ENCODE measurements at places on chromosomes 16 and 17. TPM values are rescaled to one million over a fixed set of nuclear protein-coding genes. Genes with fewer than 3 reads are reported as not detected.

RPRML gene
- total RNA-seq = not detected

ALKBH5 gene
- 120 TPM for total RNA-seq

POLG2 gene
- 30.4 TPM for total RNA-seq

PERCC1 gene
- total RNA-seq = not detected

SCGB1C2 gene
- not detected for total RNA-seq

STXBP4 gene
- total RNA-seq = 7.8 TPM

HAS3 gene
- total RNA-seq = 2.0 TPM

CDC42EP4 gene
- total RNA-seq = 52.5 TPM

ZNF385C gene
- total RNA-seq = 0.51 TPM

ZPBP2 gene
- not detected for total RNA-seq

GAS7 gene
- total RNA-seq = 83.0 TPM

CBLN1 gene
- not detected for total RNA-seq

MYH13 gene
- total RNA-seq = not detected

SSTR5 gene
- not detected for total RNA-seq

ZNF771 gene
- 3.6 TPM for total RNA-seq

FAAP100 gene
- 52.0 TPM for total RNA-seq

RPGRIP1L gene
- total RNA-seq = 2.6 TPM

SLC16A6 gene
- total RNA-seq = 8.5 TPM

FMNL1 gene
- 281 TPM for total RNA-seq

DOC2B gene
- total RNA-seq = 7.5 TPM

ST6GALNAC1 gene
- 22.9 TPM for total RNA-seq

CHST4 gene
- not detected for total RNA-seq

JUP gene
- total RNA-seq = 50.1 TPM

KLHL10 gene
- total RNA-seq = not detected

ULK2 gene
- total RNA-seq = 19.2 TPM

ADAMTS18 gene
- not detected for total RNA-seq

LGALS3BP gene
- total RNA-seq = 180 TPM

ACD gene
- 18.1 TPM for total RNA-seq

CHTF18 gene
- total RNA-seq = 30.2 TPM

CTF1 gene
- total RNA-seq = 0.68 TPM

KRT32 gene
- total RNA-seq = not detected

TBC1D3K gene
- not detected for total RNA-seq

HS3ST2 gene
- not detected for total RNA-seq

TMEM204 gene
- 26.9 TPM for total RNA-seq

GAS2L2 gene
- total RNA-seq = not detected

MT1G gene
- total RNA-seq = not detected

GLTPD2 gene
- not detected for total RNA-seq

PHAF1 gene
- 20.2 TPM for total RNA-seq

NLRC3 gene
- total RNA-seq = 27.7 TPM

NPIPB13 gene
- 41.9 TPM for total RNA-seq

ST6GALNAC2 gene
- 15.7 TPM for total RNA-seq

CCL11 gene
- not detected for total RNA-seq

ZFP90 gene
- 23.1 TPM for total RNA-seq

BRIP1 gene
- total RNA-seq = 2.6 TPM

TAT gene
- total RNA-seq = not detected

MYH11 gene
- 127 TPM for total RNA-seq

CDYL2 gene
- total RNA-seq = 15.2 TPM

PPP1R1B gene
- total RNA-seq = not detected

Data from spleen (tissue), 13 donors.